ENCODE measurements at places on chromosomes 7 and 10.

- no peak for DNase-seq
Observed at GRCh38 chr7:82364671-82365070, 78.9 kb downstream of the CACNA2D1 start.

DNA sequence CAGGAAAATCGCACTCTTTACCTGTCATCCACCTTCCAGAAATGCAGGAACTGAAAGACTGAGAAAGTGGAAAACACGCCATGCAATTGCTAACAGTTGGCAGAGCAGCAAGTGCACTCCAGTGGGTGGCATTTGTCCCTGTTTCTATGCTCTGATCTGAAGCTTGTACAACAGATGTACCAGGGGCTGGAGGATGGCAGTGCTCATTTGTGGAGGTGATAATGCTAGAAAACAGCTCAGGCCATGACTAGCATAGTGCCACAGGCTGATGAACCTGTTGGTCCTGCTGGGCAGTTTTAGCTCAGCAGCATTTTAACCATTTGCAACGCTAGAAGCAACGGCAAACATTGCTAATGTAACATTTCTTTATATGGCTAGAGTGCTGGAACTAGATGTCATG, 199.9 kb upstream of the NRP1 start:
- DNase-seq = no peak

GRCh38 chr10:106971411-106971831, 193.1 kb downstream of the SORCS1 start:
- no peak for DNase-seq

DNA sequence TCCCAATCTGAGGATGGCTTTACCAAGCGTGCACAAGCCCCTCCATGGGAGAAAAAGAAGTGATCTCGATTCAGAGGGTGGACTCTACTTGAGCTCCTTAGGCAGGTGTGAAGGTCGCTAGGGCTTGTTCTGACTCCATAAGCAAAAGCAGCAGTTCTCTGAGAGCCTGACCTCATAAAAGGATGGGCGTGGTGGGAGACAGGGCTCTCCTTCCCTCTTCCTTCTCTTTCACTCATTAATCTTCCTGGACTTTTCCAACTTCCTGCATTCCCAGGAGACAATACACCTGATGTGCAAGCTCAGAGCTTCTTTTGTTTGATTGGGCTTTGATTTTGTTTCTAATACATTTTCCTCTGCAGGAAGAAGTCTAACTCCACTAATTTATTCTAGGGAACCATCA, 22.3 kb upstream of the TMEM72 start:
- no peak for DNase-seq

GRCh38 chr7:111091593-111092358, 849 bp downstream of the LRRN3 start:
- no peak for DNase-seq

GRCh38 chr7:111320133-111320532, 229.2 kb downstream of the LRRN3 start:
- no peak for DNase-seq

Data from T-helper 22 cell (primary cell).